CD8-positive, alpha-beta memory T cell (primary cell): ENCODE measurements at places on chromosomes 7 and 10. TPM values are rescaled to one million over a fixed set of nuclear protein-coding genes. Genes with fewer than 3 reads are reported as not detected.

- no peaks in the 10 kb centered on the region for H3K27me3 ChIP-seq
- H3K27ac ChIP-seq: peak overlapping the region; percentile 89
- DNase-seq: peak; percentile 90
- H3K4me3 ChIP-seq: peak overlapping the region; percentile 18
- H3K4me1 ChIP-seq: peaks cover 57% of the 10 kb centered on the region
- no peaks in the 10 kb centered on the region for H3K36me3 ChIP-seq
Observed at GRCh38 chr10:17023386-17024298, 106.0 kb downstream of the CUBN start.

DNA sequence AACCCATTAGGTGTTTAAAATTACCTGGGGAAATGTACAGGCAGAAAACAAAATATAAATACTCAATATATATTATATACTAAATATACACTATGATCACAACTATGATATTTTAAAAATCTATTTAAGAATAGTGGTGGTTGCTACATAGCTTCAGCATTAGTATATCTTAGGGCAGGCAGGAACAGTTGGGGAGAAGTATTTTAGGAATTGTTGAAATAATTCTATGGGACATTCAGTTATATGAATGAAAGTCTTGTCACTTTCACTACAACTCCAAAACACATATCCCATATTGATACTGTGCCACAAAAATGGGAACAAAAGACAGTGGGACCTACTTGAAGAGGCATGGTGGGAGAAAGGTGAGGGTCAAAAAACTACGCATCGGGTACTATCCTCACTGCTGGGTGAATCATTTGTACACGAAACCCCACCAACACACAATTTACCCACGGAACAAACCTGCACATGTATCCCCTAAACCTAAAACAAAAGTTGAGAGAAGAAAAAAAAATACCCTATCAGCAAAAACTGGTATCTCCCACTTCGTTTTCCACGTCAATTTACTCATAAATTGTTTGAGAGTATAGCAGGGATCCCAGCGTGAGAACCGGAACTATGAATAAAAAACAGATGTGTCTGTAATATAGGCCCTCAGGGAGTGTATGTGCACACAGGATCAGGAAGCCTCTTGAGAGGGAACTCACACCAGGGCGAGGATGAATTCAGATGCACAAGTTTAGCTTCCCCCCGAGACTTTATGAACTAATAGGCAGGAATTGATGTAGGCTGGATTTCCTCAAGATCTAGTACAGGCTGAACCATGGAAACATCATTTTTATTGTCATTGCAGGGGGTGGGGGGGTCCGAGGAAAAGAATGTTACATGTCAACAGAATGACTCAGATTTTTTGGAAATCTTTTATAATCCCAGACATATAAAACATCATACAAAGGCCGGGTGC lies 16.2 kb downstream of the SLC16A12 start:
- H3K36me3 ChIP-seq: no peaks in the 10 kb centered on the region
- H3K4me1 ChIP-seq: no peaks in the 10 kb centered on the region
- no peak overlapping the region for H3K27ac ChIP-seq
- H3K27me3 ChIP-seq: no peaks in the 10 kb centered on the region

- no peak overlapping the region for H3K27ac ChIP-seq
- no peaks in the 10 kb centered on the region for H3K36me3 ChIP-seq
- no peaks in the 10 kb centered on the region for H3K4me1 ChIP-seq
- H3K4me3 ChIP-seq: no peak overlapping the region
- DNase-seq: no peak
Observed at GRCh38 chr7:76225379-76225778, 23.7 kb downstream of the SRRM3 start.

DNA sequence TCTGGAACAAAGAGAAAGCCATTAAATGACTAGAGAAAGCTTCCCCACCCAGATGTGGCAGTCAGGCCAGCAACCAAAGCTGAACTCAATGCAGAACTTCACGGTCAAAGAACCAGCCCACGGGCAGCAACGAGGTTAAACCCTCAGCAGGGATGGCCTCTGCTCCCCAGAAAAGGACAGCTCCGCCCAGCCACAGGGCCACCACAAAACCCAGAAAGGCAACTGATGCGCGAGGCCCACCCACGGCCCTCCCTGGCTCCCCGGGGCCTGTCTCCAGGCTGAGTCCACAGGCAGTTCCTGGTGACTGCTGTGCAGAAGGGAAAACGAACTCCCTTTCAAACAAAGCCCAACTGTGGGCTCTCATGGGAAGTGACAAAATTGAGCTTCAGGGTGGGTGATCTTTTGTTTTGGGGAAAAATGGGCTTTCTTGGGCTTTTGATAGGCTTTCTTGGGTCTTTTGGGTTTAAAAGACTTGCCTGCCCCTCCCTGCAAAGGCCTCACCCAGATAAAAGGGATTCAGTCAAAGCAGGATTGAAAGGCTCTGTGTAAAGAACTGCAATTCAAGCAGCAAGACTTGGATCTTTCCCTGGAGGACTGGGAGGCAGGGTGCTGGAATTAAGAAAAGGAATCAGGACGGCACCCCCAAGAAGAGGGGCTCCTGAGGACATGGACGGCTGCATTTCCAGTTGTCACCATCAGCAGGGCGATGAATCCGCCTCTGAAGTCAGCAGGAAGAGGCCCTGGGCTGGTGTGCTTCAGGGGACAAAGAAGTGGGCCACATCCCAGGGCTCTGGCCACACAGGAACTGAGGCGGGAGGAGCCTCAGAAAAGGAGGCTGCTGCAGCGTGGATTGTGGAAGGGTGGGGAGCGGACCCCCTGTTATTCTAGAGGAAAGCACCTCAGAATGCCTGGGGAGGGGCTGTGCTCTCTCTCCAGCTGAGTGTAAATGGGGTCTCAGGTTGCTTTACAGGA lies 209.9 kb downstream of the USP6NL start:
- no peak overlapping the region for H3K27ac ChIP-seq
- peaks cover 44% of the 10 kb centered on the region for H3K4me1 ChIP-seq
- no peaks in the 10 kb centered on the region for H3K27me3 ChIP-seq
- peak overlapping the region; percentile 4 for H3K4me3 ChIP-seq

- H3K4me1 ChIP-seq: no peaks in the 10 kb centered on the region
- no peak overlapping the region for H3K4me3 ChIP-seq
- no peak for DNase-seq
- no peak overlapping the region for H3K27ac ChIP-seq
Observed at GRCh38 chr7:129556607-129557133, 54.3 kb downstream of the SMKR1 start.

- no peaks in the 10 kb centered on the region for H3K36me3 ChIP-seq
- H3K4me3 ChIP-seq: no peak overlapping the region
- no peak overlapping the region for H3K27ac ChIP-seq
- peaks cover 7% of the 10 kb centered on the region for H3K27me3 ChIP-seq
- no peaks in the 10 kb centered on the region for H3K4me1 ChIP-seq
Observed at GRCh38 chr10:50988792-50989191, 85.5 kb upstream of the PRKG1 start.

DNA sequence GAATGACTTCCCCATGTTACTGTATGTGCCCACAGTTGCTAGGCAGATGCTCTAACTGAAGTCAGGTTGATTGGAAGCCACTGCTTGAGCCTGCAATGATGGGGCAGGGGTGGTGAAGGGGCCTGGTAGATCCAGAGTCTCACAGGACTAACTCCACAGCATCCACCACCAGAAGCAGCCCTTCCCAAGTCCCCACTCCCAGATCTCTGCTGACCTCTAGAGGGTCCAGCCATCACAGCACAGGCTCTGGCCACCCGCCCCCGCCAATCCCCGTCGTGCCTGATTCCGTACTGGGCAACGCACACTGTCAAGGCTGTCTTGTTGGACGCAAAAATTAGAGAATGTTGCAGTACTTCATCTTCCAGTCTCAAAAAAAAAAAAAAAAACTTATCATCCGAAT lies 136.8 kb upstream of the PDE1C start:
- no peaks in the 10 kb centered on the region for H3K27me3 ChIP-seq
- H3K4me3 ChIP-seq: no peak overlapping the region
- no peak overlapping the region for H3K27ac ChIP-seq
- H3K4me1 ChIP-seq: no peaks in the 10 kb centered on the region
- DNase-seq: no peak
- no peaks in the 10 kb centered on the region for H3K36me3 ChIP-seq

GRCh38 chr7:107622429-107622828 lies 38.2 kb upstream of the SLC26A4 start:
- no peak overlapping the region for H3K27ac ChIP-seq
- DNase-seq: no peak
- H3K36me3 ChIP-seq: no peaks in the 10 kb centered on the region

DNA sequence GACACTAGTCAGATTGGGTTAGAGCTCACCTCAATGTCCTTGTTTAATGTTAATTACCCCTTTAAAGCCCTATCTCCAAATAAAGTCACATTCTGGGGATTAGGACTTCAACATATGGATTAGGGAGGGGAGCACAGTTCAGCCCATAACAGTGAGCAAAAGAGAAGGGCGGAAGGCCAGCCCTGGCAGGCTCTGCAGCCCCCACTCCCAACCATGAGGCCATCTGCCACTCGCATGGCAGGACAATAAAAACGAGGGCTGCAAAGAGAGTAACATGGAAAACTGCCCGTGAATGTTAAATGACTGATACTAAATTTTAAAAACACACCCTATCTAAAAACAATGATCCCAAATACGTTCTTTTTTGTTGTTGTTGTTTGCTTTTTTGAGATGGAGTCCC lies 38.7 kb downstream of the RGS10 start:
- H3K27me3 ChIP-seq: no peaks in the 10 kb centered on the region
- peaks cover 80% of the 10 kb centered on the region for H3K4me1 ChIP-seq
- no peak for DNase-seq
- H3K36me3 ChIP-seq: peaks cover 24% of the 10 kb centered on the region
- no peak overlapping the region for H3K4me3 ChIP-seq

DNA sequence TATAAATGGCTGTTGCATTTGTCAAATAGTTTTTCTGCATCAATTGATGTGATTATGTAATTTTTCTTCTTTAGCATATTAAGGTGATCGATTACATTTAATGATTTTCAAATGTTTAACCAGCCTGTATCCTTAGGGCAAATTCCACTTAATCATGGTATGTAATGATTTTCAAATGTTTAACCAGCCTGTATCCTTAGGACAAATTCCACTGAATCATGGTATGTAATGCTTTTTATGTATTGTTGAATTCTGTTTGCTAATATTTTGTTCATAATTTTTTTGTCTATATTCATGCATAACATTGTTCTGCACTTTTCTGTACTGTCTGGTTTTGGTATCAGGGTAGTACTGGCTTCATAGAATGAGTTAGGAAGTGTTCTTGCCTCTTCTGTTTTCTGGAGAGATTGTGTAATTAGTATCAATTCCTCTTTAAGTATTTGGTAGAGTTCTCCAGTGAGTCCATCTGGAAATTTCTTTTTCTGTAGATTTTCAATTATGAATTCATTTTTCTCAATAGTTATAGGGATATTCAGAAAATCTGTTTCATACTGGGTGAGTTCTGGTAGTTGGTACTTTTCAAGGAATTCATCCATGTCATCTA lies 393.2 kb upstream of the FOXK1 start:
- no peaks in the 10 kb centered on the region for H3K27me3 ChIP-seq
- DNase-seq: no peak
- no peaks in the 10 kb centered on the region for H3K4me1 ChIP-seq
- H3K4me3 ChIP-seq: no peak overlapping the region

The HOXA4 gene
- total RNA-seq: 0.11 TPM

- H3K27me3 ChIP-seq: no peaks in the 10 kb centered on the region
- H3K27ac ChIP-seq: no peak overlapping the region
- peaks cover 30% of the 10 kb centered on the region for H3K4me1 ChIP-seq
- DNase-seq: no peak
Observed at GRCh38 chr10:102678842-102679289, 34.6 kb downstream of the TRIM8 start.

The LDB3 gene
- 0.04 TPM for total RNA-seq

DNA sequence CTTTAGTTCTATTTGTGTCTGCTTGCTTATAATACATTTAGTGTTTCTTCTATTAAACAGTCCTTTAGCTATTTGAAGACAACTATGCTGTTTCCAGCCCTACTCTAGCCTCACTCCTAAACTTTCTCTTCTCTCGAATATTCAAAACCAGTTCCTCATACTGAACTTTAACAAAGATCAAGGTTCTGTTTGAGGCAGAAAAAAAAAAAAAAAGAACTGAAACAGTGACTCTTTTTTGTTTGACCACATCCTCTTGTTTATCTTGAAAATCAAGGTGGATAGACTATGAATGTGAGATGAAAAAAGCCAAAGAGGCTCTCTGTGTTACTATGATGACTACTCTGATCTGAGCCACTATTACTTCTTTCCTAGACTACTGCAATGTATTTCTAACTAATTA lies 154.3 kb downstream of the ZNF365 start:
- H3K27me3 ChIP-seq: no peaks in the 10 kb centered on the region
- DNase-seq: no peak
- no peaks in the 10 kb centered on the region for H3K36me3 ChIP-seq
- H3K4me3 ChIP-seq: peak overlapping the region; percentile 2
- peaks cover 40% of the 10 kb centered on the region for H3K4me1 ChIP-seq
- no peak overlapping the region for H3K27ac ChIP-seq

- H3K36me3 ChIP-seq: no peaks in the 10 kb centered on the region
- H3K27me3 ChIP-seq: no peaks in the 10 kb centered on the region
- no peak overlapping the region for H3K4me3 ChIP-seq
- H3K27ac ChIP-seq: no peak overlapping the region
Observed at GRCh38 chr7:103680161-103681144, 234.4 kb upstream of the SLC26A5 start.

The AGAP6 gene
- 14.3 TPM for total RNA-seq

The GRID1 gene
- total RNA-seq: not detected

GRCh38 chr7:44867073-44867995 lies 18.0 kb downstream of the PURB start:
- H3K4me3 ChIP-seq: no peak overlapping the region
- H3K4me1 ChIP-seq: no peaks in the 10 kb centered on the region
- H3K27ac ChIP-seq: no peak overlapping the region
- no peaks in the 10 kb centered on the region for H3K36me3 ChIP-seq
- DNase-seq: no peak

- no peaks in the 10 kb centered on the region for H3K27me3 ChIP-seq
- no peak for DNase-seq
- no peaks in the 10 kb centered on the region for H3K36me3 ChIP-seq
- H3K27ac ChIP-seq: no peak overlapping the region
- no peak overlapping the region for H3K4me3 ChIP-seq
Observed at GRCh38 chr7:114021135-114021534, 102.3 kb upstream of the PPP1R3A start.

DNA sequence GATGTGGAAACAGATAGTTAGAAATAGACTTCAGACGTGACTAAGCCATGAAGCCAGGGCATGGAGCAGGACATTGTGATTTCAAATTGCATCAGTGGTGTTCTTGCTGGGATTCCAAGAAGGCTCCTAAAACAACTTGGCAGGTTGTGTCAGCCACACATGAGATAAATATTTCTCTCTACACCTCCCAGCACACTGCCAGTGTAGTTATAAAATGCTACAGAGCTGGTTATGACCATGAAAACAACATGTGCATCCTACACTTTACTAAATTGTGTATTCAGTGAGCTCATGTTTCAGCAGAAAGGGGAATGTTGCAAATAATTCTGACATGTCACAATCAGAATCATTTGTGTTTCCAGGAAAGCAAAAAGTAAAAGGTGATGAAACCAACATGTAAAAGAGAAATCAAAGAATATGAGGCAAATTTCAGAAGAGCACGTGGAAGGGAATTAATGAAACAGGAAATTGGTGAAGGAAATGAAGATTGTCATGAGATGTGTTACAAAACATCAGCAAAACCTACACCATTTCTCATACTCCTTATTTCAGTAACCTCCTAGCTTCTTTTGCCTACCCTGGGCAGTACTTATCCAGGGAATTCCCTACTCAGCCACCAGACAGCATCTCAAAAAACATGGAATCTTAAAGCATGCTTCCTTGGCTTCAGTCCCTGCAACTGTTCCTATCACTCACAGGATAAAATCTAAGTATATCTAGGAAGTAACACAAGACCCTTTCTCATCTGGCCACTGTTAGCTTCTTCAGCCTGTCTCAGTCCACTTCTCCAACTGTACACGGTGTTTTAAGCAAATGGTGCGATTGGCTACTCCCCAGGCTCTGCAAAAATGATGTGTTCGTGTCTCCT lies 5.8 kb upstream of the CYP3A7 start:
- no peak for DNase-seq
- H3K4me1 ChIP-seq: no peaks in the 10 kb centered on the region
- no peaks in the 10 kb centered on the region for H3K36me3 ChIP-seq
- no peaks in the 10 kb centered on the region for H3K27me3 ChIP-seq
- H3K4me3 ChIP-seq: no peak overlapping the region

The NDUFB2 gene
- 231 TPM for total RNA-seq
